ENCODE measurements at places on chromosomes 6 and 20.

GRCh38 chr6:89406141-89406540, 5.9 kb downstream of the RRAGD start:
- no peak for DNase-seq

- no peak for DNase-seq
Measured at GRCh38 chr20:25624500-25624939, 706 bp upstream of the NANP start.

DNA sequence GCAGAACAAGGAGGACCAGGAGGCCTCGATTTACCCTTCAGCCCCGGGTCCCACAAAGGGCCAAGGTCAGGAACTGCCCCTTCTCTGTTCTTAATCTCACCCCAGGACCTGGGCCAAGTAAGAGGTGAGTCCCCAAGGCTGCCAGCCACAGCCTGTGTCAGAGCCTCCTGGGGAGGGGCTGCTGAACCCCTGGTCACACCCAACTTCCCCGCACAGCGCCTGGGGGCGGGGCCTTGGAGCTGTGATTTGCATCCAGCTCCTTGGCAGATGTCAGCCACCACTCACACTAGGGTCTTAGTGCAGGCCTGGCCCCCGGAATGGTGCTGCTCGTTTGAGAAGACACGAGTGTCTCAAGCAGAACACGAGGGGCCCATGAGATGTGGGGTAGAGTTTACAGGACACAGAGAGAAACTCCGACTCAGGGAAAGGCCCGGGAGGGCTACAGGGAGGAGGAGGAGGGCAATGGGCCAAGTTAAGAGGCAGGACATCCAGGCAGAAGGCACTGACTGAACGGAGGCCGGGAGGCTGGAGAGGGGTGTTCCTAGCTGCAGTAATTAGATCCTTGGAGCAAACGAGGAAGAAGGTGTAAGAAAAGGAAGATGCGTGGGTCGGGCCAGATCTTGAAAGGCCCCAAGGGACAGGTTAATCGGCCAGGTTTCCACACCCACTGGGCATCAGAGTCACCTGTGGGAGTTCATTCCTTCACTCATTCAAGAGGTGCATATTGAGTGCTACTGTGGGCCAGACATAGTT, 26.9 kb downstream of the ZBP1 start:
- DNase-seq = no peak

DNA sequence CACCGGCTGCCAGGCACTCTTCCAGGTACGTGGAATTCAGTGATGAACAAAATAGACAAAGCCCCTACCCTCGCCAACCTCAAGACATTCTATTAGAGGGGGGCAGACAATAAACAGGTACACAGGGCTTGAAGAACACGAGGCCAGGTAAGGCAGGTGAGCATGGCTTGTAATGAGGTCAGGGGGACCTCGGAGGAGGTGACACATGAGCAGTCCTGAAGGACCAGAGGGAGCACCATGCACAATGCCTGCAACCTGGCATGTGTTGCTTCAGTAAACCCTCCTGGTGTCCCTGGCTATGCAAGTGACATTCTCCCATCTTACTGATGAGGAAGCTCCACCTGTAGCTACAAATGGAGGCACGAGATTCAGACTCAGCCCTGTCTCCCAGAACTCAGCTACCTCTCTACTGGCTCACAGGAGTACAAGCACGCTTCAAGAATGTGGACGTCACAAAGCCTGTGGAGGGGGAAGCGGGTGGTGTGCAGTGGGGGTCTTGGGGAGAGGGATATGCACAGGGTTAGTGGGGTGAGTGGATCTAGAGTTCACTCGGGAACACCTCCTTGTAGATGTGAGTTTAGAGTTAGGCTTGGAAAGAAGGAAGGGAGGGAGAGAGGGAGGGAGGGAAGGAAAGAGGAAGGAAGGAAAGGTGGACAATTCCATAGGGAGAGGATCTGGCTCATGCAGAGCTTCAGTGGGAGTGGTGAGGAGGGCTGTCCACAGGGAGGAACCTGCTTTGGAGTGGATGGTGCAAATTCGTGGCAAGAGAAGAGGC, 7.6 kb upstream of the MAPK13 start:
- no peak for DNase-seq

GRCh38 chr20:24863356-24863755, 85.7 kb upstream of the CST7 start:
- no peak for DNase-seq
